ENCODE measurements at places on chromosomes 16 and 17.

DNA sequence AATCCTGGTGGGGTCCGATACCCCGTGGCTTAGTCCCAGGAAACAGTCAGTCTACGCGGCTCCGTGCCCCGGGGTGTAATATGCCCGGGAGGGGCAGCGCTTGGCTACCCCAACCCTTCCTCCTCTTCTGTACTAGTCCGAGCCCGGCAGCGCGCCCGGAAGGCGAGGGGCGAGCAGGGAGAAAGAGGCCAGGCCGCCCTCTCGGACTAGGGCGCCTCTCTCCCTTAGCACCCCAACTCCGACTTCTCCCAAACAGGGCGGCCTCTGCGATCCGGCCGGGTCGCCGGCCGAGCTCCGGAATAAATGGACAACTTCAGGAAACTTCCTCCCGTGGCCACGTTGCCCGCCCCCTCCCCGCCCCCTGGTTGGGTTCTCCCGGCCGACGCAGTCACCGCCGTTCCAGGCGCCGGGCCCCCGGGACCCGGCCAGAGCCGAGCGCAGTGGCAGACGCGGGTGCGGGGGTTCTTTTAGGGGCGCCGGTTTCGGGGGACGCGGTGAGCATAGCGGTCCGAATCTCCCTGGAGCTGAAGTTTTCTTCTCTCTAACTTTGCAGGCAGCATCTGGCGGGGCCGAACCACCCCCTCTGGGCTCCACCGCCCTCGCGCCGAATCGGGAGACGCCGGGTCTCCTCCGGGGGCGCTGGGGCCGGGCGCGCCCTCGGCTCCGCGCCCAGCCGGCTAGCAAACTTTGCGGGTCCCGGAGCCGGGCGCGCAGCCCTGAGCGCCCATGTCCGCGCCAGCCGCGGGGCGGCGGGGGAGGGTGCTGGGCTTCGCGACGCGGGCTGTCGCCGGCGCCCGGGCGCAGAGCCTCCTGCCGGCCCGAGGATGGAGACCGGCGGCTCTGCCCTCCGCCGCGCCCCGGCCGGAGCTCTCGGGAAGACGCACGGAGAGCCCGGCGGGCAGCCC is at the start of gene SDK2:
Gene SDK2 (minus strand): TSS at position 301 of the 905 bp plus-strand sequence. CDS start 357 bp downstream, outside the sequence.
- peak; percentile 77 for DNase-seq

DNA sequence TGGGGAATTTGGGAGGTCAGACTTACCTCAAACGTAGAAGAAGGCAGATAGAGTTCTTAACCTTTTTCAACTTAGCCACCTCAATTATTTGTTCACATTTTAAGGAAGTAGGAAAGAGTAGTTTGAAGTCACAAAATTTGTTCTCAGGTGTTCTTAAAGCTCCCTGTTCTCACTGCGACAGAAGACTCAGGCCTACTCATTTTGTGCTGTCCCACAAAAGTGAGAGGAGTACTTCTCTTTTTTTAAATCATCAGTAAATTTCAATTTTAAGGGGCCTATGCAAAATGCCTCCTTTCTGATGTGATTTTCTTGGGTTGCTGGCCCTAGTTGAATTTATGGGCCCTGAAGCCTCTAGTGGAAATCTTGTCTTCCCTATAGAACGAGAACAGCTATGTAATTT is 133.4 kb downstream of the MAP2K6 start:
- DNase-seq: no peak

- no peak for DNase-seq
These were observed 392 bp upstream of the ABHD15 start for GRCh38 chr17:29567304-29567553.

DNA sequence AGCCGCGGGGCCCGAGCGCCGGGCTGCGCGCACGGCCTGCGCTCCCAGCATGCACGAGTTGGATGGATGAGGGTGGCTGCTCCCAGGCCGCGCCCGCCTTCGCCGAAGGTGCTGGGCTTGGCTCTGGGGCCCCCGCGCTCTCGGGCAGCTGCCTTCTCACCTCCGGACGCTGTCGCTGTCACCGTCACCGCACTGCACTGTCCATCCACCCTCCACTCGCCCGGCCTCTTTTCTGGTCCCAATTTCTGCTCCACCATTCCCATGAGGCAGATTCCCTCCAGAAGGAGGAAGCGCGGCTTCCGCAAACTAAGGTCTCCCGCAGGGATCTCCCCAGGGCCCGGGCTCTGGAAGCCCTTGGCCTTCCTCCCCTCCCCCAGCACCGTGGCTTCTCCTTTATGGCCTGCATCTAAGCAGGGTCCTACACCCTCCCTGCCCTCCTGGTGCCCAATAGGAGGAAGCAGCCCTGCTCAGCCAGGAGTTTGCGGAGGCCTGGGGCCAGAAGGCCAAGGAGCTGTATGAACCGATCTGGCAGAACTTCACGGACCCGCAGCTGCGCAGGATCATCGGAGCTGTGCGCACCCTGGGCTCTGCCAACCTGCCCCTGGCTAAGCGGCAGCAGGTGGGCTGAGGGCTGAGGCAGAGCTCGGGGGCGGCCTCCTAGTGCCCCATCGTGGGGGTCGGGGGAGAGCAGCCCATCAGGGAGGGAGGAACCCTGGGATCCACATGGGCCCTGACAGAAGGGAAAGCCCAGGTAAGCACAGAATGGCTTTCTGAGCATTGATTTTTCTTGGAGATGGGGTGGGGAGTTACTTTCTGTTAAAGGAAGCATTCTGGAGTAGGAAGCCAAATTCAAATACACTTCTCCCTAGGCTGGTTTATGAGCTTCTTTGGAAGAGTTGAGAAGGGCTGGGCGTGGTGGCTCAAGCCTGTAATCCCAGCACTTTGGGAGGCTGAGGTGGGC is 899 bp downstream of the ACE start:
- no peak for DNase-seq

DNA sequence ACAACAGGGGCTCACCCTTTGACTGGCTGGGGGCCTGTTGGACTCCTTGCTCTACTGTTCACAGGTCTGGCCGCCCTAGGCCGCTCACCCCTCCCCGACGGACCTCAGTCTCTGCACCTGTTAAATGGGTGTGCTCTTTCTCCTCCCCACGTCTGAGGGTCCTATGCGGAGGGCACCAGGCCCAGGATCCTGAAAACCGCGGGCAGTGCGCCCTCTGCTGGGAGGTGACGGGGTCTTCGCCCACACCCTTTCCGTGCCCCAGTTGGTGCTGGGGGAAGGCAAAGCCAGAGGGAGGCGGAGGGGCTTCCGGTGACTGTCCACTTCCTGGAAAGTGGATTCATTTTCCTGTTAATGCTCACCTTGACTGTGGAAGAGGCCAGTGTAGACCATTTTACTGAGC is 1010.9 kb downstream of the KCNJ18 start:
- no peak for DNase-seq

DNA sequence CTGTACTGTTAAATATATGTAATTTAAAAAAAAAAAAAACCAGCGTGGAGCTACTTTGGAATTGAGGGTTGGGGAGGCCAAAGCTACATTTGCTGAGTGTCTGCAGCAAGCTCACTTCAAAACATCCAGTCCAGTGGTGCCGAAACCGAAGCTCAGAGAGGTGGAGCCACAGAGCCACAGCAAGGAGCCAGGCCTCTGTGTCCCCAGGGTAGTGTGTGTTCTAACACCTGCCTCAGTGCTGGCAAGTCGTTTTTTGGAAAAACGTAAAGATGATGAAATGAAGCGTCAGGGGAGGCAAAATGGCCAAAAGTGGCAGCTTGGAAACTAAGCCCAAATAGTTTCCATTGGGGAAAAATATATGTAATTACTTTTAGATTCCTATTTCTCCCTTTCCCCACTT is 36.1 kb upstream of the MRC2 start:
- no peak for DNase-seq

DNA sequence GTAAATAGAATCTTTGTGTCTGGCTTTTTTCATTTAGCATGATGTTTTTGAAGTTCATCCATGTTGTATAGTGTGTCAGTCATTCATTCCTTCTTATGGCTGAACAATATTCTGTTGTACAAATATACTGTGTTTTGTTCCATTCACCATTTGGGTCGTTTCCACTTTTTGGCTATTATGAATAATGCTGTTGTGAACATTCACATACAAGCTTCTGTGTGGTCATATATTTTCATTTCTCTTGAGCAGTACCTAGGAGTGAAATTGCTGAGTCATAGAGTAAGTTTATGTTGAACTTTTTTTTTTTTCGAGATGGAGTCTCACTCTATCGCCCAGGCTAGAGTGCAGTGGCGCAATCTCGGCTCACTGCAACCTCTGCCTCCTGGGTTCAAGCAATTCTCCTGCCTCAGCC is 32.3 kb upstream of the TAOK1 start:
- no peak for DNase-seq

DNA sequence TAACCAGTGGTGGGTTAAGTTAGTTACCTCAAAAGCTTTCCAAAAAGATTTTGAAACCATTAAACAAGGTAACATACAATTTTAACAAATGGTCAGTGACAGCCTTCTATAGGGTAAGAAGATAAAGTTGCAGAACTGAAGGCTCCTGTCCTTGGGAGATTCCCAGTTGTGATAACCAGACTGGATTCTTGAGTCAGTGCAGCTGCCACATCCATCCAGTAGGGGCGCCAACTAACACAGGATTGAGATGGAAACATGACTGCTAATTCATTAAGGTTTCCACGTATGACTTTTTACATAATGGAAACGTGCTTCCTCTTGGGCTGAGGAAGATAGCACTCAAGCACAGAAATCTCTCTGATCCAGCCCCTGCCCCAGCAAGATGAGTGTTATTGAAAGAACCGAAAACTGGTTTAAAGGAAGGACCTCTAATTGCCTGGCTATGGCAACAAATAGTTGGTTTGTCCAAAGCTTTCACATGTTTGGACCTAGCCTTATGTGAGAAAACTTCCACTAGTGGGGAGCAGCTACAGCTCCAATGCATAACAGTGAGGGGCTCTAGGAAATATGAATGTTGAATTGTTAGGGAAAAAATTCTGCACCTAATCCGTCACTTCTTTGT is 269.8 kb upstream of the MYOCD start:
- DNase-seq: no peak

DNA sequence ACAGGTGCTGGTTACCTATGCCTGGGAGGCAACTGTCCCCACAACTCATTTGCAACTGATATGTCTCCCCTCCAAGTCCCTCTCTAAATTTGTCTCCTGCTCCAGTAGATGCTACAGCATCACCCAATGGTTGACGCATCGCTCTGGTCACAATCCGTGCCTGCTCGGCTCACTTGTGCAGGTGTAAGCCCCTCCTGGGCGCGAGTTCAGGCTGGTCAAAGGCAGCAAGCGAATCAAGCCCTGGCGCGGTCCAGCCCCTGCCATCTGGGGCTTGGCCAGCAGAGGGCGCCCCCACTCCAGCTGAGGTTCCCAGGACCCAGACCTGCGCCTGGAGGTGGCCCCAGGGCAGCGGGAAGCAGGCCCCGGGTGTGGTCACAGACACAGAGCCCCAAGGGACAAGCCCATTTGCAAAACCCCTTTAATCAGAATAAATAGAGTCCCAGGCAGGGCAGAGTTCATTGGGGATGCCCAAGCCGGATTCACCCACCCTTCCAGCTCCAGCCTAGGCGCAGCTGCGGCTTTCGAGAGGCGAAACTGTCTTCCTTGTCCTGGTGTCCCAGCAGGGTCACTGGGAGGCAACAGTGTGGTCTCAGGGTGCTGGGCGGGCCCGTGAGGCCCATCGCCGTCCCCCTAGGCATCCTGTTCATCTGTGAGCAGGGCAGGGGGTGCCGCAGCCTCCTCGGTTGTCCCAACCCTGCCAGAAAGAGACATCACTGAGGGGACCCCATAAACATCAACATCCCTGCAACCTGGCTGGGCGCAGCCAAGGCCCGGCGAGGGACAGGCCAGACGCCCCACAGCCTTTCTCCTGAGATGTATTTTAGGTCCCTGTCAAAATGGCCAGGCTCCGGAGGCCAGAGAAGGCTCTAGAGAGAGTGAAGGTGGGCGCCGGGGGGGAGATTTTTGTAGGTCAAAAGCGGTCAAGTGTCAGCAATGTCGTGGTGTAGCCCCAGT is 15.8 kb downstream of the TMC6 start:
- peak; percentile 80 for DNase-seq

GRCh38 chr16:58842156-58842555 is 108.0 kb upstream of the GOT2 start:
- no peak for DNase-seq

DNA sequence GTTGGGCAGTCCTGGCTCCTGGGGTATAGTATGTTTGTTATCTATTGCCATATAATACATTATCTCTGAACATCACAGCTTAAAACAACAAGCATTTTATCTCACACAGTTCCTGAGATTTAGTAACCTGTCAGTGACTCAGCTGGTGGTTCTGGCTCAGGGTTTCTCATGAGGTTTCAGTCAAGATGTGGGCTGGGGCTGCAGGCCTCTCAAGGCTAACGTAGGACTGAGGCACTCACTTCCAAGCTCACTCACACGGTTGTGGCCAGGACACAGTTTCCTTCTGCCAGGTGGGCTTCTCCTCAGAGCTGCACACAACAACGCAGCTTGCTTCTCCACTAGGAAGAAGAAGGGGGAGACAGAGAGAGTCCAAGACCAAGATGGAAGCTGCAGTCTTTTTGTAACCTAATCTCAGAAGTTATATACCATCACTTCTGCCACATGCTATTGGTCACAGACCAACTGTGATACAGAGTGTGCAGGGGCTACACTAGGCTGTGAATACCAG is 10.3 kb upstream of the MED13 start:
- DNase-seq: no peak

DNA sequence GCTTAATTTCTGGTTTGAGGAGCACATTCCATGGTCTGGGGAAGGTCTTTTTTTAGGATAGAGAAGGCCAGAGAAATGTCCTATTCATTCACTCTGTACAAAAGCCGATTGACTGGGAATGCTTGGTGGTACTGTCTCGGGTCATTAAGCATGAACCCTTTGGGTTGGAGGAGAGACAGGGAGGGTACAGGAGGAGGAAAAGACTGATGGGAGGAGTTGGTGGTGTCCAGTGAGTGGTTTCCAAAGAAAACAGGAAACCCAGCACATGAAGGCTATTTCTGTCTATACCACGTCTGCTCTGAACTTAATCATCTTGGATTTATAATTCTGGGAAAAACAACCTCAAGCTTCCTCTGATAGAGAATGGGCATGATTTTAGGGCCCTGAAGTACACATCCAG is 111.9 kb downstream of the XYLT1 start:
- DNase-seq: no peak

- DNase-seq: no peak
These were observed 11.2 kb downstream of the NAGPA start for GRCh38 chr16:5022521-5022920.

GRCh38 chr17:75849724-75850123 is 5.4 kb downstream of the WBP2 start:
- peak; percentile 26 for DNase-seq

DNA sequence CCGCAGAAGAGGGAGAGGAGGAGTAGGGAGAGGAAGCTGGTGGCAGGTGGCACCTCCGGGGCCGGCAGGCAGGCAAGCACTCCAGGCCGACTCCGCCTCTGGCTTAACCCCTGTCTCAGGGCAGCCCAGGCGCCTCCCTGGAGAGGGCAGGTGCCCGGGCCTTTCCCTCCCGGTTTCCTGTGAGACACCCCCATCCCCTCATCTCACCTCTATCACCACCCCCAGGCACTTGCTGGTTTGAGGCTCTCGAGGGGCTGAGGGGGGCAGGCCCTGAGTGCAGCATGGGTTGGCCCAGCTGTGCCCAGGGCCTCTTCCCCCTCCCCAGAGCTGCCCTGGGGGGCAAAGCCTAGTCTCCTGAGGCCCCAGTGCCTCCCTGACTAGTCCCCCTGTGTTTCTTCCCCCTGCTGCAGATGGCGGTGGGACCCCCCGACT is 6.0 kb downstream of the DOC2A start:
- DNase-seq: no peak

- no peak for DNase-seq
These were observed 41.8 kb downstream of the TANGO6 start for GRCh38 chr16:68884861-68885720.
